ENCODE measurements at places on chromosomes 12 and 14.

- no peak for DNase-seq
Observed at GRCh38 chr12:52402873-52403540, 3.1 kb downstream of the KRT82 start.

DNA sequence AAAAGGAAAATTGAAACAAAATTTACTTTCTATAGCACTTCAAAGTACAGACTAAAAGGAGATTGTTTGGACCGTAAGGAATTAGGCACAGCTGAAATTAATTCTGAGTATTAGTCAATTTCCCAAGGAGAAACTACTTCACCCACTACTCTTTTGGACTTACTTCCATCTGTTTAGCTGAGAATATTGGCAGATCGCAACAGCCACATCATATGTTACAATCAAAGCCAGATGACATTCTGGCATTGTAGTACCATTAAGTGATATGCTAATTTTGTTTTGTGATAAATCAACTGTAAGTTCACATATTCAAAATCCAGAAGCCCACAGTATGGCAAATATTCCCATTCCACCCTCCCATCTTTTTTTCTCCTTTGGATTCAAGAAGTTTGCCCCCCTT is 47.1 kb upstream of the ANKS1B start:
- DNase-seq: no peak

GRCh38 chr12:67107751-67108269 is 161.3 kb upstream of the CAND1 start:
- no peak for DNase-seq

GRCh38 chr14:68639758-68640574 is 152.9 kb downstream of the ZFP36L1 start:
- DNase-seq: no peak

DNA sequence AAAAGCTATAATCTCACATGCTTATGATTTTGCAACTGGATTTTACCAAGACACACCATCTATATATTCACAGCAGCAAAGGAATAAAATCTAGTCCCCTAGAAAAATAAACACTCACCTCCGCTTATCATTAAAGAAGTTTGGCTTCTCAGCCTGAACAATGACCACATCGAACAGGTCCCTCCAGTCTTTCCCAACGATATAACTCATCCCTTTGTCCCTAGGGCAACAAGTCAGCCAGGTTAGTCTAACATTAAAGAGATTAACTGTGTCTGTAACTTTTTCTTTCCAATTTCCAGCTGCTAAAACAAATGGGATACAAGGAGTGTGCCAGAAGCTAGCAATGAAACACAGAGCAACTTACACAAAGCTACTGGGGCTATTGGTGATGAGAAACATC is 48.0 kb downstream of the NT5DC3 start:
- DNase-seq: no peak

DNA sequence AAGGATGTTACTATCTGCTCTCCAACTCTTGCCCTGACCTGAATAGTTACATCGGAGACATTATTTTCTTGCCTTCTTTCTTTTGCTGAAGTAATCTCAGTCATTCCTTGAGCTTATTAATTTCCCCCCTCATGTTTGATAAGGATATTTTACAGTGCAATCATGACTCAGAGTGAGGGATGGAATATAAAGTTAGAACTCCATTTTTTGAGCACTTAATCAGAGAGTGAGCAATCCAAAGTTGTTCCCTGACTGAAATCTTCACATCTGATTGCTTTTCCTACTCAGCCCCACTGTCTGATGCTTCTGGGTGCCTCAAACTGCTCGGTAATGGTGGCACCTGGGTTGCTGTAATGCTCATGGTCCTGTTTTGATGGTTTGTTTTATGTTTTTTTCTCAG is 142.7 kb upstream of the SEL1L start:
- DNase-seq: no peak

- DNase-seq: no peak
Observed at GRCh38 chr14:69342928-69343525, 55.1 kb downstream of the ERH start.

DNA sequence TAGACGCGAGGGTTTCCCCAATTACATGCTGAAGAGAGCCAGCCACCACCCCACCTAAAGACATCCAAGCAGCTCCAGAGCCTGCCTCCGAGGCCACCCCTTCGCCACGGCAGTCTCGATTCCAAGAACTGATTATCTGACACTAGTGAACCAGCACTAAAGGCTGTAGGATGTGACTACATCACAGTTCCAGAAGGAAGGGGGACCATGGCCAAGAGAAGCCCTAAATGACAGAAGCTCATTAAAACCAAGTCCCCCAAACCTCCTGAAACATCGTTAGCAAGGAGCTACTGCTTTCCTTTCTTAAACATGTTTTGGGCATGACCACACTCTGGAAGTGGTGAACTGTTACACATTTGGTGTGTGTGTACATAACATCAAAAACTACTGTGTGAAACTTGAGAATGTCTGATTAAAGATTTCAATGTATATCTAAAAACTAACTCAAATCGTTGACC is 88.2 kb downstream of the DUSP16 start:
- DNase-seq: peak; percentile 53

DNA sequence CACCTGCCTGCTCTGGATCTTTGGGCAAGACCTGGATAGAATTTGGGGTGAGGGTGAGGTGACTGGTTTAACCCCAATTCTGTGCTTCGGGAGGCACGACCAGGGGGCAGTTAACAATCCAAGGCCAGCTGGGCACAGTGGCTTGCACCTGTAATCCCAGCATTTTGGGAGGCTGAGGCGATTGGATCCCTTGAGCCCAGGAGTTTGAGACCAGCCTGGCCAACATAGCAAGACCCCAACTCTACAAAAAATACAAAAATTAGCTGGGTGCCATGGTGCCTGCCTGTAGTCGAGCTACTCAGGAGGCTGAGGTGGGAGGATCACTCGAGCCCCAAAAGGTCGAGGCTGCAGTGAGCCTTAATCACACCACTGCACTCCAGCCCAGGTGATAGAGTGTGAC is 38.2 kb downstream of the HRK start:
- no peak for DNase-seq

DNA sequence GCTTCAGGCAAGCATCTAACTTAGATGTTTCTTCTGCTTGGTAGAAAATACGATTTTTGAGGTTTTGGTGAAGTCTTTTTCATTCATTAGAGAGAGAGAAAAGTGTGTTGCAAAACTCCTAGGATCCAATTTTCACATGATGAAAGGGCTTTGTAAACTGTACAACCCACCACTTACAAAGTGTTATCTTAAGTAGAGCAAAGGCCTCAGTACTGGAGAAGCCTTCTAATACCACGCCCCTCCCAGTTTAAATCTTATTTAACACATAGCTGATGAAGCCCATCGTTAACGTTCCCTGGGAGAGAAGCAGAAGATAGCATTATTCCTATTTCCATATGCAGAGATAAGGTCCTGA is 869 bp downstream of the APOLD1 start:
- no peak for DNase-seq

- DNase-seq: no peak
Observed at GRCh38 chr12:94643606-94644005, 6.8 kb downstream of the TMCC3 start.

DNA sequence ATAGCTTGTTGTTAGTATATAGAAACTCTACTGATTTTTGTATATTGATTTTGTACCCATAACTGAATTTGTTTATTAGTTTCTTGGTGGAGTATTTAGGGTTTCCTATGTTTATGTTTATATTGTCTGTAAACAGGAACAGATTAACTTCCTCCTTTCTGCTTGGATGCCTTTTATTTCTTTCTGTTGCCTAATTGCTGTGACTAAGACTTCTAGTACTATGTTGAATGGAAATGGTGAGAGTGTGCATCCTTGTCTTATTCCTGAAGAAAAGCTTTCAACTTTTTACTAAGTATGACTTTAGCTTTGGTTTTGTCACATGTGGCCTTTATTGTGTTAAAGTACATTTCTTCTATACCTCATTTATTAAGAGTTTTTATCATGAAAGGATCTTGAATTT is 20.9 kb downstream of the FBXW8 start:
- DNase-seq: no peak

- no peak for DNase-seq
Observed at GRCh38 chr12:13428538-13429265, 232.2 kb downstream of the EMP1 start.

- DNase-seq: no peak
Observed at GRCh38 chr14:55398679-55399078, 13.0 kb downstream of the ATG14 start.

GRCh38 chr12:57429473-57430111 is 1.3 kb downstream of the R3HDM2 start:
- DNase-seq: no peak

DNA sequence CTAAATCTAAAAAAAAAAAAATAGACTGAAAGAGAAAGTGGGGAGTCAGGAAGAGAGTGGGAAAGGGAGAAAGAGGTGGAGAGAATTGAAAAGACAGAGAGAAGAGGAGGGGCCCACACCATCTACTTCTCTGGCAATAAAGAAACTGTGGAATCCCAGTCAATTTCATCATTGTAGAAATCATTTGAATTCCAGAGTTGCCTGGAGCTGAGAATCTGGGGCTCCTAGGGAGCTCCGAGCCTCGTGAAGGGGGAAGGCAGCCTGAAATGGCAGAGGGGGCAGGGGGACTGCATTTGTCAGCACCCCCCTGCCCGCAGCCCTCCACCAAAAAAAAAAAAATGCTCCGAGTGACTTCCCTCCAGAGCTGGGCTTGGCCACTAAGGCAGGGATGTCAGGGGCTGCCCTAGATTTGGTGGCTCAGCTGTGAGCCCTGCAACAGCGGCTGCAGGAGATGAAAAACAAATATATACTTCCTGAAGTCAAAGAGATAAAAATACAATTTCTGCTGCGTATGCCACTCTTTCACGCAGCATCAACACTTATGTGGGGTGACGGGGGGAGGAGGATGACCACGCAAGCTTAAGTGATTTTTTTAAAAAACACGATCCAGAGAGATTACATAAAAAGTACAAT is 80.5 kb downstream of the BCL11B start:
- DNase-seq: no peak

- DNase-seq: no peak
Observed at GRCh38 chr14:74395094-74395493, 30.9 kb downstream of the SYNDIG1L start.

GRCh38 chr12:81141217-81141616 is 63.3 kb downstream of the ACSS3 start:
- DNase-seq: no peak

- DNase-seq: peak; percentile 76
Observed at GRCh38 chr14:100078997-100079725, 13.9 kb downstream of the EVL start.

- DNase-seq: peak; percentile 4
Observed at GRCh38 chr12:24561882-24562770, 386.8 kb downstream of the BCAT1 start.

DNA sequence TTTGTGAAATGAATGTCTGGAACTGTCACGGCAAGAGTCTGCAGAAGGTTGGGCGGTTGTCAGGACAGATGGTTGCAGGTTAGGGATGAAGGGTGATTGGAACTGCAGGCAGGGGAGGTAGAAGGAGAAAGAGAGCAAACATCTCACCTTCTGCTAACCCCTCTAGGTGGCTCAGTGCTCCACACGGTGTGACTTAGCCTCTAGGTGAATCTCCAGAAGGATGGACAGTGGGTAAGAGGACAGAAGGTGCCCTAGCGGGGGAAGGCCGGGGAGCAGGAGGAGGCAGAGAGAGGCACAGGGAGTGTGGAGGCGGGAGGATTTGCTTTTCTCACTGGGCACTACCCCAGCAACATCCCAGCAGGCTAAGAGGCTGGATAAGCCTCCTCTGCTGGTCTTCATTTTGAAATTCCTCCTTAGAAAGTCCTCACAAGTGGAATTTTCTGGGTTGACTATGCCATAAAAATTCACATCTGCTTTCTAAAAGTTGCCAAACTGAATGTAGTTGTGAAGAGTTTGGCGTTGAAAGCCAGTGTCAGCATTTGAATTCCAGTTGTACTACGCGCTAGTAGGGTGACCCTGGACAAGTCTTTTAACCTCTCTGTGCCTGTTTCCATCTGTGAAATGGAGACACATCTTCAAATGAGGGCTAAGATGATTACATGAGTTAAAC is 10.7 kb upstream of the GPR68 start:
- DNase-seq: no peak

GRCh38 chr12:81146228-81147225 is 68.6 kb downstream of the ACSS3 start:
- no peak for DNase-seq

DNA sequence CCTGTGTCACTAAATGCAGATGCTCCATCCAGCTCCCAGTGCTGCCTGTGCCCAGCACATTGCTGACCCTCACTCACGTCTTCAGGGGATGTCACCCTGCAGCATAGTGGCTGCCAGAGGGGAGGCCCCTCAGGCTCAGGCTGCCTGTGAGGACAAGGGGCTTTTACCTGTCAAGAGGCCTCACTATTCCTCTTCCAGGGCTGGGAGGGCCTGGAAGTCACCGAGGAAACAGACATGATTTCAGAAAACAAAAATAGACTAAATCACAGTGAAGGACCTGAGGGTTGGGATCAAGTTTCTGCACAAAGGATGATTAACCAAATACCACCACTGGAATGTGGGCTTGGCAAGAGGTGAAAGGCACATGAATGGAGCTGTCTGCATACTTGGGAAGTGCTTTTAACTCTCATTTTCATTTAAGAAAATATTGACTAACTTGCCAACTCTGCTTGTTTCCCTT is 1202.3 kb downstream of the BCL11B start:
- DNase-seq: no peak

- no peak for DNase-seq
Observed at GRCh38 chr12:42326541-42327226, 717 bp downstream of the PPHLN1 start.

DNA sequence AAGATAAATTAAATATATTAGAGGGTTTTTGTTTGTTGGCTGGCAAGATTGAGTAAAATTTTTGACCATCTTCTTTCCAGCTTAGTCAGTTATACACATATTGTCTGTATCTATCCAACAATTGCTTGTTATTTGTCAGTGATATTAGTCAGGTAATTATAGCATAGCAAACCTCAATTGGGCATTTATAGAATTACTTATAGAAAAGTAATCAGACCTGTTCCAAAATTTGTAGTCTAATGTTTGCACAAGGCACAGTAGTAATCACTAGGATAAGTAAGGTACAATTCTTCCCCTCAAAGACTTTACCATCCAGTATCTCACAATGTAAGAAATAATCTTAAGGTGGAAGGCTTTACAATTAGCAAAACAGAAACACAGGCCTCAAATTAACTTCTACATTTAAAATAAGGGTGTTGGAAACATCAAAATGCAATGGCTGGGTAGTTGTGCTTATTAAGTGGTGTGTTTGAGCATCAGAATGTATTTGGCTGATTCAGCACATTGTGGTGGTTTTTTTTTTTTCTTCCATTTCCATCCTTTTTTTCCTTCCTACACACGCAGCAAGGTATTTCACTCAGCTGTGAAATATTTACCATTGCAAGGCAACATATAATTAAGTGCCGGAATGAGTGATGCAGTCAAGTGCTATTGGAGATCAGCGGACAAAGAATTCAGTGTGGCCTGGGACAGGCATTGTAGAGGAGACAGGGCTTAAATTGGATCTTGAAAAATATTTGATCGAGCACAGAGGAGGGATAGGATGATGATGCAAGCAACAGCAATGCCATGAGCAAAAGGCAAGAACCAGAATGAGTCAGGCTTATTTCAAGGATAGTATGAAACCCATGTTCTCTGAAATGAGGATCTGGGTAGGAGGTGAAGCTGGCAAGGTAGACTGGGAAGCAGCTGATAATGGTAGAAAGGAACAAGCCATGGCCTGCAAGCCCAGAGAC is 178.2 kb downstream of the AKAP6 start:
- DNase-seq: no peak

All from stimulated activated CD4-positive, alpha-beta T cell treated with anti-CD3 and anti-CD28 coated beads, Interleukin-1b, Interleukin-23, amount 100 ng/mL, for 48 hours (primary cell).